Stimulated activated naive CD4-positive, alpha-beta T cell treated with Interleukin-2 at 50 U/mL for 16 hours (primary cell): ENCODE measurements at places on chromosomes 6 and 20.

GRCh38 chr6:137937834-137938233, 70.8 kb downstream of the TNFAIP3 start:
- no peak for DNase-seq

- no peak for DNase-seq
Measured at GRCh38 chr6:113184291-113184690, 672.9 kb upstream of the MARCKS start.

GRCh38 chr6:14706378-14706929, 539.4 kb upstream of the JARID2 start:
- peak; percentile 79 for DNase-seq

DNA sequence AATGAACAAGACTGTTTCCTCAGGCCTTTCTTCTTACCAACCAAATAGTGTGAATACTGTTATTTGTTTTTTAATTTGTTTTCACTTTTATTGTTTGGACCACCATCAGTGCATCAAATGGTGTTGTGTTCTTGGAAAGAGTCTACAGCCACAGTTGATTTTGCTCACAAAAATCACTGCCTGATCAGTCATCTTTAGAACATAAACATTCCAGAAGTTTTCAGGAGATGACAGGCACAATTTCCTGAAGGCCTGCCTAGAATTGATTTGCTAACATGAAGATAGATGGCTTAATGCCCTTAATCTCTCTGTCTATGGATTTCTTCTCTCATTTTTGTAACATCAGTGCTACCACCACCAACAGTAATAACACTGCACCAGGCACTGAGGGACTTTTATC, 13.5 kb downstream of the IL22RA2 start:
- DNase-seq: no peak

DNA sequence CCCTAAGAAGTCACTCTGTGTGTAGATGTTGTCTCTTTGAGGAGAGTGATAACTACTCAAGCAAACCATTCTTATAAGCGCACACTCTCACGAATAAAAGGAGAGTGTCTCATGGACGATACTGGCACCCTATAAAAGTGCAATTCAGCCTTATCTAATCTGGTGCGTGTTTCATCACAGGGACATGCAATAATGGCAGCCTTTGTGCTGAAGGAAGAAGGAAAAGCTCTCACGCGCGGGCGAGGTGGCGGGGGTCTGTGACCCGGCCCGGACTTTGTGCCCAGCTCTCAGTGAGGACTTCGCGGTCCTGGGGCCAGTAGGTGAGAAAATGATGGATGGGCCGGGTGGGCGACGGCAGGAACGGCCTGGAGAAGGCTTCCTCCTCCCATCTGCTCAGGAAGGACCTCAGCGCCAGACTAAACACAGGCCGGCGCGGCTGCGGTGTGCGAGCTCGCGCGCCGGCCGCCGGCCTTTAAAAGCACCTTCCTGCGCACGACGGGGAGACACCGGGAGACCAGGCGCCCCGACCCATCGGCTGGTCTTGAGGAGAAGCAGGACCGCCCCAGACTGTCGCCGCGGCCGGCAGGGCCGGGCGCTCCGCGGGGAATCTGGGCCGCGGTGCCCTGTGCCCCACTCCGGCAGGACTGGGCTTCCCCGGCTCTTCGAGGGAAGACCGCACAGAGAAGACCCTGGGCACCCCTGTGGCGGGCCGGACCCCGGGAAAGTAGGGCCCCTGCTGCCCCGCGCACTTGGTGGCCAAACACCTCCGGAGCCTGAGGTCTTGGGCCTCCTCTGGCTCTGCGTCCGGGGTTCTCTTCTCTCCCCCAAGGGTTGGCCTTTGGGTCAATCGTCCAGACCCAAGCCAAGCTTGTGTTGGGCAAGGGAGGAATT, 8.3 kb upstream of the FOXC1 start:
- DNase-seq: no peak

DNA sequence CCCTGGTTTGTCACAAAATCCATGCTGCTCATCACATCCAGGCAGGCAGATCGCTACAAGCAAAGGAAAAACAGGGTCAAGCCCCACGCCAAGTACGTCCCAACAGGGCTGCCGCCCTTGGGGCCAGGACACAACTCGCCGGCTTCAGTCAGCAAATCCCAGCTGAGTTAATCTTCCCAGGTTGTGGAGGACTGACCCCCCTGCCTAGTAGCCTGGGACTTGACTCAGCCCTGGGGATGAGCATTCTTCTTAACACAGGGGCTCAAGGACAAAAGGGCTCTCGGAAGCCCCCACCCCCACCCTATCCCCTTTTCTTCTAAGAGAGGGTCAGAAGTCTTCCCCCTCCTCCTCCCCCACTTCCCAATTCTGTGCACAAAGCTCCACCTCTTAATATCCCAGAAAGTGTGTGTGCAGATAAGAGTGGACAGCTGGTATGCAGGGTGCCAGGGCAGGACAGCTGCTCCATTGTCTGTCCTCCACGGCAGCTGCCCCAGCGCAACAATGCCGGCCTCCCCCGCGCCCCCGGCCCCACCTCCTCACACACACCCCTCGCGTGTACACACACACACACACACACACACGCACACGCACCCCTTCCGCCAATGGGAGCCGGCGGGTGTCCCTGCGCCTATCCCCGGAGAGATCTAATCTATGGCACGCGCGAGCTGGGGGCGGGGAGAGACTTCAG, 4.5 kb downstream of the DLL1 start:
- DNase-seq: no peak

- no peak for DNase-seq
Measured at GRCh38 chr6:94196891-94197290, 777.5 kb upstream of the EPHA7 start.

DNA sequence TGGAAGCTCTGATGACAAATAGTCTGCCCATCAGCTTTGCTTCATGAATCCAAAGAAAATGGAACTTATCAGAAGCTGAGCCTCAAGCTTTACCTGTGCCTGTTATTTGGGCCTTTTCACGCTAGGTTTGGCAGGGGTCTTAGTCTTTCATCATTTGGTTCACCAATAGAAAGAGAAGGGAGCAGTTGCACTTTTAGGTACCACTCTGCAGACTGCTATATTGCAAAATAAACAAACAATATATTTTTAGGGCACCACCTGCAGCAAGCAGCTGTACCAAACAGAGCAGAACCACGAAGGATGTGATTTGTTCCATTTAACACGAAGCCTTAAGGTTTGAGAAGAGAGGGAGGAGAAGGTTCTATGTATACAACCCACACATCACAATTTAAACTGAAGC, 291.4 kb upstream of the RNF217 start:
- no peak for DNase-seq

DNA sequence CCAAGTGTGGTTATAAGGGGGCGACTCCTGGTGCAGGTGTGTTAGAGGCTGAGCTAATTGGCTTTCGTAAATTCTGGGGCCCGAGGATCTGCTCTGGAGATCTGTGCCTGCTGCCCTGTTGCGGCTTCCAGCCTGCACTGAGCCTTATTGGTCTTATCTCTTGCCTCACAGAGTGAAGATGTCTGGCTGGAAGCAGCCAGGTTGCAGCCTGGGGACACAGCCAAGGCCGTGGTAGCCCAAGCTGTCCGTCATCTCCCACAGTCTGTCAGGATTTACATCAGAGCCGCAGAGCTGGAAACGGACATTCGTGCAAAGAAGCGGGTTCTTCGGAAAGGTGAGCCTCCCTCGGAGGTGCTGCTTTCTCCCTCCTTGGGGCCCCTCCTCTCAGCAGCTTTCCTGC, 20.0 kb downstream of the PRPF6 start:
- no peak for DNase-seq

DNA sequence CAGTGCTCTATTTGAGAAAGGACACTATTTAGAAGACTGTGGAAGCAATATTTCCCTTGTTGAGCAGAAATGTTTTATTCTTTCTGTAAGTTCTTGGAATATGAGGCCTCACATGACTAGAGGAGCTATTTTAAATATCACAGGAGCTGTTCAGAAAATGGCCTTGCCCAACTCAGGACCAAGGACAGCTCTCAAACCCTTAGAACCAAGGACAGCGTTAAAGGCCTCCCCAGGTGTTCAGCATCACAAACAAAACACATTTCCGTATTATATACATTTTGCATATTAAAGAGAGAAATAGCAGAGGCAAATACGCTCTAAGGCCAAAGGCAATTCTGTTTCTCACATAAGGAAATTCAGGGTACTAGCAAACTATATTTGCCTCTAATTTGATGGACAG, 631.4 kb downstream of the CDH26 start:
- no peak for DNase-seq
